SW480 (cell line): ENCODE measurements at places on chromosomes 4 and X.

- DNase-seq = no peak
Observed at GRCh38 chrX:152989292-152989658, 4.6 kb downstream of the PNMA5 start.

- no peak for DNase-seq
Observed at GRCh38 chr4:74968456-74969164, 35.7 kb downstream of the PARM1 start.

DNA sequence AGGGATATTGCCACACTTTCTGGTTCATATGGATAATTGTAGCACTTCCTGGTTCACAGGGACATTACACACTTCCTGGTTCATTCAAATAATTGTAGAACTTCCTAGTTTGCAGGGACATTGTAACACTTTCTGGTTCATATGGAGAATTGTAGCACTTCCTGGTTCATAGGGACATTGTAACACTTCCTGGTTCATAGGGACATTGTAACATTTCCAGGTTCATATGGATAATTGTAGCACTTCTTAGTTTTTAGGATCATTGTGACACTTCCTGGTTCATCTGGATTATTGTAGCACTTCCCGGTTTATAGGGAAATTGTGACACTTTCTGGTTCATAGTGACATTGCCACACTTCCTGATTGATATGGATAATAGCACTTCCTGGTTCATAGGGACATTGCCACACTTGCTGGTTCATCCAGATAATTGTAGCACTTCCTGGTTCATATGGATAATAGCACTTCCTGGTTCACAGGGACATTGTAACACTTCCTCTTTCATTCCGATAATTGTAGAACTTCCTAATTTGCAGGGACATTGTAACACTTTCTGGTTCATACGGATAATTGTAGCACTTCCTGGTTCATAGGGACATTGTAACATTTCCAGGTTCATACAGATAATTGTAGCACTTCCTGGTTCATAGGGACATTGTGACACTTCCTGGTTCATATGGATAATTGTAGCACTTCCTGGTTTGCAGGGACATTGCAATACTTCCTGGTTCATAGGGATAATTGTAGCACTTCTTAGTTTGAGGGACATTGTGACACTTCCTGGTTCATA, 59.2 kb upstream of the CD99 start:
- DNase-seq = no peak

DNA sequence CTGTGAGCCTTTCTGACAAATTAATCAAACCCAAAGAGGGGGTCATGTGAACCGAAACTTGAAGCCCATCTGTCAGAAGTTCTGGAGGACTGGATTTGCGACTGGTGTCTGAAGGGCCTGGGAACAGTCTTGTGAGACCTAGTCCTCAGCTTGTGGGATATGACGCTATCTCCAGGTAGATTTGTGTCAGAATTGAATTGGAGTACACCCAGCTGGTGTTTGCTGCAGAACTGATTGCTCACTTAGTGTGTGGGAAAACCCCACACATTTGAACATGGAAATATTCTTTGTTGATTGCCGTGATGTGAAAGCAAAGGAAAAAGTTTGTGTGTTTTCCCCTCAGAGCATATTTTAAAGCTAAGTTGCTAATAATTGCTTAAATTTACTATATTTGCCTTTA, 30.3 kb upstream of the TMSB15B start:
- DNase-seq = no peak

DNA sequence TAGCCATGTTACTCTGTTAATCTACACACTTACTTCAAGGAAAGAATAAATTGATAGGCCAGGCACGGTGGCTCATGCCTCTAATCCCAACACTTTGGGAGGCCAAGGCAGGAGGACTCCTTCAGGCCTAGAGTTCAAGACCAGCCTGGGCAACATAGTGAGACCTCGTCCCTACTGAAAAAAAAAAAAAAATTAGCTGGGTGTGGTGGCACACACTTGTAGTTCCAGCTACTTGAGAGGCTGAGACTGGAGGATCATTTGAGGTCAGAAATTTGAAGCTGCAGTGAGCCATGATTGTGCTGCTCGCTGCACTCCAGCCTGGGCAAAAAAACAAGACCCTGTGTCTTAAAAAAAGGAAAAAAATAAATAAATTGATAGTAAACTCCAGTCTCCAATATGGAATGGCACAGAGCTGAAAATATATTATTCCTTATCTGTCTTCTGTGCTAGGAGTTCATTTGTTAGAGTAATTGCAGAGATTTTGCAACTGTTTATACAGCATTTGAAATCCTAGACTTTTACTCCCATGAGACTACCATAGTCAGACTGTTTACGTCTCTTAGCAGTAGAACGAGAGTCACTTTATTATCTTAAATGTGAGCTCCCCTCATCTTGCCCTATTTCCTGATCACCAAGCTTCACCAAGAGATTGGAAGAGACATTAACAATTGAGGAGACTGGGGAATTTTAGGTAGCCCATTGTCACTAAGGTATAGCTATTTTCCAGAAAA, 18.8 kb upstream of the TMEM131L start:
- DNase-seq = no peak

- no peak for DNase-seq
Observed at GRCh38 chrX:149207518-149207917, 297.6 kb downstream of the IDS start.
